ENCODE measurements at places on chromosomes 6 and 20.

DNA sequence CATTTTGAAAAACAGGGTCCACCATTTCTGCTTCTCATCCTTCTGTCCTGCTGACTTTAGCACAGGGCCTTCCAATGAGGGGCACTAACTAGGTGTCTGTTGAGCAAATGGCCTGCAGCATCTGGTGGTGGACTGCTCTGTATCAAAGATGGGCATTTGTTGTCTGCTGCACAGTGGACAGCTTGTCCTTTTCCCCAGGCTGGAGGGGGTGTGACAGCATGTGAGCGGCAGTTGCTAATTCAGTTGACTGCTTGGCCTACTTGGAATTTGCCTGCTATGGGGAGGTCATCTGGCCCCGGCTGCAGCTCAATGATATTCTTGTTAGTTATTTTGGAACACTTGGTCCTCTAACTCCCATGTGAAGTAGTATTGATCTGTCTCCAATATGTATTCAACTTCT, 93.7 kb downstream of the SH3BGRL2 start:
- DNase-seq = no peak

- DNase-seq = no peak
Observed at GRCh38 chr6:30198166-30199084, 14.8 kb downstream of the TRIM26 start.

GRCh38 chr6:161220346-161220745, 53.5 kb downstream of the AGPAT4 start:
- DNase-seq = no peak

GRCh38 chr20:14264869-14265268, 72.5 kb downstream of the FLRT3 start:
- DNase-seq = no peak

- no peak for DNase-seq
Observed at GRCh38 chr6:136921936-136922684, at the start of gene SLC35D3. Gene SLC35D3, plus strand, starts transcription at chr6:136922301. Its CDS starts 128 bp downstream, at chr6:136922429.

DNA sequence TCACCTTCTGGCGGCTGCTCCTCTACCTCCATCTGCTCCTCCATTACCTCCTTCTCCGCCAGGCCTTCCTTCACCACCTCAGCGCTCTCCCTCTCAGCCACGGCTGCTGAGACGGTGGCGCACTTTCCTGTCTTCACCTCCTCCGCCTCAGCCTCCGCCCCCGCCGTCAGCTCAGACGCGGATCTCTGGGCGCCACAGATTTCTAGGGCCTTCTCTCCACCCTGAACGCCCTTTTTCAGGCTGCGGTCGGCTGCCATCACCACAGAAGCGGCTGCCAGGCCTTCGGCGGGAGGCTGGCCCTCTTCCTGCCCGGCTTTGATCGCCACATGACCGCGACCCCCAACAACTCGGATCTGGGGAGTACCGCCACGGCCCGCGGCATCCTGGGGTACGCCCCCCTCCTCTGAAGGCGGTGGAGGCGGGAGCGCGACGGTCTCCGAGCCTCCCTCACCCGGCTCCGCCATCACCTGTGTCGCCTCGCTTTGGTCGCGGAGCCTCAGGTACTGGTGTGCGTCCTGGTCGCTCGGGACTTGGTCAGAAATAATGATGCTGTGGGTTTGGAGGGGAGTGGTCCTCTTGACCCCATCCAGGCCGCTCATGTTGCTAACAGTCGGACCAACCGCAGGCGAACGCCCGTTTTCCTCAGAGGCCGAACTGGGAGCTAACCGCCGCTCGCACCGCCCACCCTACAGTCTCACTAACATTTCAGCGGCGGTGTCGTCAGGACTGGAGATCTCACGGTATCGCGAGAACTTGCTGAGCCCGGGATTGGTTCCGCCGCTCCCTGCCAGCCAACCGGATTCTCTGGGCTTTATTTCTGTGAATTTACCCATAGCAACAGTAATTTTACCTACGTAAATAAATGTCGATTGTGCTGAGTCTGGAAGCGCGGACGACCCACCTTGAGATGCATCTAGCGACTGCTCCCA, at the start of gene TSPYL1:
TSS of gene TSPYL1 (minus strand) at position 699 of the 929 bp plus-strand sequence. CDS start at position 599, 100 bp downstream.
- peak; percentile 88 for DNase-seq

DNA sequence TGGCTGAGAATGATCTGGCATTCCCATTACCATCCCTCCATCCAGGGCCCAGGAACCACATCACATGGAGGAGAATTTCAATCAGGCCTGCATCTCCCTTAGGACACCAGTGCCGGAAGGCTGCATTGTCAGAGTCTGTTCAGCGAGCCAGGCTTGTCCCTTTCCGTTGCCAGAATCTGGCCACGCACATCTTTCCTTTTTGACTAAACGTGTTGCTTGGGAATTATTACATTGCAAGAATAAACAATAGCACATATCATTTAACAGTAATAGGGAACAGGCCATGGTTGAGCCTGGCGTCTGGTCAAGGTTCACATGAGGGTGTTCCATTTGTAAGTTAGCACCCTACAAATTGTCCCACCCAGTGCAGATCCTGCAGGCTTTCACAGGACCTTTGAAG, 42.8 kb downstream of the SOBP start:
- no peak for DNase-seq

DNA sequence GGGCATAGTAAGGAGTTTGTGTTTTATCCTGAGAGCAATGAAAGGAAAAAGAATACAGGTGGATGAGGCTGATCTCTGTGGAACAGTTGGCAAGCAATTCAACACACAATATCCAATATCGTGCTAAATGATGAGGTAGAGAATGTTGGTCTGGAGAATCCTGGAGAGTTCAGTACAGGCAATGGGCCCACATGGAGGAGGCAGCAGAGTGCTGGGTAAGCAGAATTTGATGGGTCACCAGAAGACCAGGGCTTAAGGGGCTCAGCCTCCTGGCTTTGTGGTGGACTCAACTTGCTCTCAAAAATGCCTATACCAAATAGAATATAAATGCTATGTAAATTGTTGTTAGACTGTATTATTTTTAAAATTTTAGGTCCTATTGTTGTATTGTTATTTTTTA, 271.5 kb upstream of the JARID2 start:
- no peak for DNase-seq

- DNase-seq = no peak
Observed at GRCh38 chr6:89154131-89154530, 8.3 kb downstream of the PM20D2 start.

DNA sequence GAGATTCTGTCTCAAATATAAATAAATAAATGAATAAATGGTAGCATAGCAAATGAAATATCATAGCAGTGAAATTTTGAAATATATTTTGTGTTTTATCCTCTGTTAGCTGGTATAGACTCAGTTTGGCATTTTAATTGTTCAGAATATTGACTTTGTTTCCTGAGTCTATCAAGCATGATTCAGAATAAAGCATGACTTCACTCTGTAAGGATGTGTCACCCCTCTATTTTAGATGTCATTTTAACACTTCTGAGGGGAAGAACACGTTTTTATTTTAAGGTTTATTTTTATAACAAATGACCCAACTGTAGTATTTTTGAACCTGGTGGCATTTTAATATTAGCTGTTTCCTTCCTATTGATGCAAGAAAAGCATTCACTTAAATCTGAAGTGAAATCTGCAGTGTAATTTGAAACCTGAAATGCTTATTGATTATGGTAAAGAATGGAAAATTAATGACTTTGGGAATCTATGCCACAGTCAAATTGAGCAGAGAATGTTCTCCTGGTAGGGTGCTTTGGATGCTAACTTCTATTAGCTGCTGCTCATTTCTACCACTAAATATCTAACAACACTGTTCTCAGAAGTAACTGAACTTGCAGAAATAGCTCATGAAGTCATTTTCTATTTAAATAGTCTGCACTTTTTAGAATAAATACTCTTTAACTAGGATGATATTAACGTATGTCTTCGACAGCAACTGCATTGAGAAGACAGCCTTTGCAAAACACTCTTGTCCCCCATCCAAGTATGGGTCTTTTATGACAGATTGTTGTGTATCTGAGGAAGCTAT, 114.2 kb downstream of the SOX4 start:
- DNase-seq = no peak

- no peak for DNase-seq
Observed at GRCh38 chr20:43736588-43737158, 9.9 kb upstream of the GTSF1L start.

GRCh38 chr6:26311012-26311384, 54.0 kb upstream of the BTN3A2 start:
- DNase-seq = no peak

- no peak for DNase-seq
Observed at GRCh38 chr6:132725947-132726607, 12.2 kb upstream of the VNN1 start.

DNA sequence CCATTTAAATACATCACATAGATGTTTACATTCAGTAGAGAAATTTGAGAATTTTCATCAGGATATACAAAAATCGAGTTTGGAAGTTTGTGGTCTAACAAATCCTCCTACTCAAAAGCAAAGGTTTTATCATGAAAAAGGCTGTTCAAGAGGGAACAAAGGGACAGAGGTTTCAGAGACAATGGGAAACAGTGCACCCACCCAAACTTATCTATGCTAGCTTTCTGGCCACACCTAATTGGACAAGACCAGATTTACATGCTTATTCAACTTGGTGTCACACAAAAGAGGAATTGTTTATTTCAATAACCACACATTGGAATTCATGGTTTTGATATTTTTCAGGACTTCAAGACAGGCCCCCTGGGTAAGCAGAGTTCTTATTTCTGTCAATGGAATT, 28.4 kb upstream of the RSPO3 start:
- DNase-seq = no peak

GRCh38 chr6:113862112-113862511, 5.0 kb downstream of the MARCKS start:
- DNase-seq = no peak

DNA sequence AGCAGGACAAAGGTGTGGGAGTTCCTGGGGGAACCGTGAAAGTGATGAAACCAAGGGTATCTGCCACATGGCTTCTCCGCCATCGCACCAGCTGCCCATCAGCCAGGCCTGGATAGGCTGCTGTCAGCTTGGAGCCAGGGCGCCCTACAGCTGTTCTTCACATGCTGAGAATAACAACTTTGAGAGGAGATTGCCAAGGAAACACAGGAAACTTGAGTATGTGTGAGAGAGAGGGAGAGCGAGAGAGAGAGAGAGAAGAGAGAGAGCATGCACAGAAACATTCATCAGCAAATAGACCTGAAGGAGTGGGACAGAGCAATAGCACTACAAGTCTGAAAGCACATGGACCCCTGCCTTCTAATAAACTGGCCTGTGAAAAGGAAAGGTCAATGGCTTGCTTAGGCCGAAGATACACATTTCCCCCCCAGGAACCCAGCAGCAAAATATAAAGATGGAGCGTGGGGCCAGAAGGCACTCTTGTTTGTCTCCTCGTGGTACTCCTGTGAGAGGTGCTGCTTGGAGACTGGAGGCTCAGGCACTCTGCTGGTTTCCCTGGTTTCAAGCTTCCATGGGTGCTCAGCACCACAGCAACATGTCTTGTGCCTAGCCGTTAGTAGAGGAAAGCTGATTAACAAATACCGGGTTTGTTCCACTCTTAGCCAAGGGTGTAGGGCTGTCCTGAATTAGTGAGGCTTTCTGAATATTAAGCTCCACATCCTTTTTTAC, 53.0 kb downstream of the SNAP25 start:
- DNase-seq = peak; percentile 40

- DNase-seq = no peak
Observed at GRCh38 chr6:12288914-12289313, 1.2 kb upstream of the EDN1 start.

DNA sequence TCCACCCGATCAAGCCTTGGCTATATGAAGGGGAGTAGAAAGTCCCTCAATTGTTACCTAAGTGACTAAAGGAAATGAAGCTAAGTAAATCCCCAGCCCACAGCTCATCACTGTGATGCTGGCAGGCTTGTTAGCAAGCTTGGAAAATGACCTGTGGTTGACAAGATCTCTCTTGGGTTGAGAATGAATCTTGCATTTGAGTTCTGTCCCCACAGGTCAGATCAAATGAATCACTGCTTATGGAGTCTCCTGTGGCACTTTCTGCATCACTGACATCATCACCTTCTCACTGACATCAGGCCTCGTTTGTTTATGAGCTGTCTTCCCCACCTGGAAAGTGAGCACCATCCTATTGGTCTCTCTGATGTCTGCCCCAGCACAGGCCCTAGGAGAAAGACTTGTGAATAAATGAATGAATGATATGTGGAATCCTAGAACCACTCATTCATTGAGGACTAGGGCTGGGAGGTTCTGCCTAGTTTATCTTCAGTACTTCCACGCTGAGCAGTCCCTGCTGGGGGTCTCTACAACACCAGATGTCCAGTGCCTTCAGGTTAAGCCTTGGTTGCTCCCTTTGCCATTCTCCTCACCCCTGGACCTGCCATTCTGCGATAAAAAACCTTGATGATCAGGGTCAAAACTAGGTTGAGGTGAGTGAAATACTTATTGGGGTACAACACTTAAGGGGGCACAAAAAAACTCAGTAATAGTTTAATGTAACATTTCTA, 318.4 kb upstream of the MOCS1 start:
- no peak for DNase-seq

GRCh38 chr6:90493332-90493731, 93.5 kb downstream of the MAP3K7 start:
- no peak for DNase-seq

GRCh38 chr20:62233684-62234083, 4.6 kb upstream of the OSBPL2 start:
- DNase-seq = no peak

DNA sequence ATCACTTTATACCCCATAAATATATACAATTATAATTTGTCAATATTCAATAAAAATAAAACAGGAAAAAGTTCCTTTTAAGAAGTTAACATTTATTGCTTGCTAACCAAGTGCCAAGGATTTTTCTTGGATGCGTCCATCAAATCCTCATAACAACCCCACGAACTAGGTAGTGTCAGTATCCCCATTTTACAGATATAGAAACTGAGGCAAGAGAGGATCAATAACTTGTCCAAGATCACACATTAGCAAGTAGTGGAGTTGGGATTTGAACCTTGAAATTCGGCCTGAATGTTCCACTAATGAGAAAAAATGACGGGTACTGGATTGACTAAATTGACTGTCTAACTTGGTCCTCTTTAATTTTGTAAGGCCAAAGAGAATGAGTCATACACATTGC, 5.7 kb upstream of the L3MBTL3 start:
- DNase-seq = no peak

GRCh38 chr20:62485062-62485700, 9.4 kb upstream of the GATA5 start:
- no peak for DNase-seq

DNA sequence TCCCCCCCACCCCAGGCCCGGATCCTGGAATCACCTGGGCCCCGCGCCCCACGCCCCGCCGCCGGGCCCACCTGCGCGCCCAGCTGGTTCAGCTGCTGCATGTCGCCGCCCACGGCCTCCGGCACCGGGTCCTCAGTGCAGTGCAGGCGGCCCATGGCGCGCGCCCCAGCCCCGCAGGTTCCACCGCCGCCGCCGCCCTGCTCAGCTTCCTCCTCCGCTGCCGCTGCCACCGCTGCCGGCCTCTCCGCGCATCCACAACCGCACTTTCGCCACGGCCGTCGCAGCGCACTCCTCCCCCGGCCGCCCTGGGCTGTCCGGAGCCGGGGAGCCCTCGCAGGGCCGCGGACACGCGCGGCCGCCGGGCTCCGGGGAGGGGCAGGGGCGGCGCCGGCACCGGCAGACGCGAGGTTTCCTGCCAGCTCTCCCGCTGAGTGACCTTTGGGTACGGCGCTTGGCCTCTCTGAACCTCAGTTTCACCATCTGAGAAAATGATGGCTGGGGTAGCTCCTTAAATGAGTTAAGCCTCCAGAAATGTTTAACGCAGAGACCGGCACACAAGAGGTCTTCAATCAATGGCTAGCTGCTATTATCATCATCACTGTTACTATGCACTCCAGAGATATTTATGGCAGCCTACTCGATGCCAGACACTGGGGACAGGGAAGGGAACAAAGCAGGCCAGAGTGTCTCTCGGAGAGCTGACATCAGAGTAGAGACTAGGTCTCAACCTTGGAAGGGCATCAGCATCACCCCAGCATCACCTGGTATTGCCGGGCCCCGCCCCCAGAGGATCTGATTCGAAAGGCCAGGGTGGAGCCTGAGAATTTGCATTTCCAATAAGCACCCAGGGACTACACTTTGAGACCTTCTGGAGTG, at the start of gene COMMD7:
TSS of gene COMMD7 (minus strand) at position 231 of the 876 bp plus-strand sequence. CDS start at position 155, 76 bp downstream.
- DNase-seq = no peak

Measured in smooth muscle cell of the brain vasculature (primary cell).